ENCODE measurements at places on chromosomes 3 and 15.

DNA sequence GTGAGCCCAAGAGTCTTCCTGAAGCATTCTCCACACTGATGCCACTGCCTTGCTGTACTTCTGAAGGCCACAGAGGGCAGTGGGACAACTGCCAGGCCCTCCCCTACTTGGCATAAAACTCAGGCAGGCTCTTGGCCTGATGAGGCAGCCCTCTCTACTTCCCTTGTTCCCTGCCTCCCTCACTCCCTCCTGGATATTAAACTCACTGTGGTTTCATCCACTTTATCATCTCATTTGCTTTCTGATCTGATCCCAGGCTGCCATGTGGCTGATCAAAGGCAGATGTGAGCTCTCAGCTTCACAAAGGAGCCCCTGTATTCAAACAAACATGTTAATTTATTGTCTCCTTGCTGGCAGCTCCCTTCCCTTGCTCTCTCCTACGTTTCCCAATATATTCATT lies 533.5 kb downstream of the IGSF11 start:
- DNase-seq = no peak

DNA sequence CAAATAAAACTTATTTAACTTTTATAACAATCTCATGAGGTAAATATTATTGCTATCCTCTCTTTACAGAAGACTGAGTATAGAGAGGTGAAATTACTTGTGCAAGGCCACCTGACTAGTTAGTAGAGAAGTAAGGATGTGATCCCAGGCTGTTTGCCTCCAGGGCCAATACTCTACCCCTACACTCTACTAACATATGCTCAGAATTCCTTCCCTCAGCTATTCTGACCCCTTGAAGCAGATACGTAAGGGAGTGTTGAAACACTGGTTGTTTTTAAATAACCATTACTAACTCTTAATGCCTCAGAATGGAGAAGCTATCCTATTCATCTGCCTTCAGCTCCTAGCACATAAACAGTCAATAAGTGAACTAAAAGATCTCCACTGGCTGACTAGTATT lies 24.1 kb downstream of the CSTA start:
- DNase-seq = no peak

DNA sequence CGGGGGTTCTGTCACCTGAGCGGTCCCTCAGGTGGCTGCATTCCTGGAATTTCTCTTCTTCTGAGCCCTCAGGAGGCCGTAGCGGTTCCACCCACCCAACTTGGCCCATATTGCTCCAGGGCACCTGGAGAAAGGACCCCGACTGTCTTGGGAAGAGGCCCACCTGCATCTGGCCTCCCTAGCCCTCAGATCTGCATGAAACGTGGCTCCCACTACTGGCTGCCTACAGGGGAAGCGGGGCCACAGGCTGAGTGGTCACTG lies 9.9 kb upstream of the ANPEP start:
- no peak for DNase-seq

DNA sequence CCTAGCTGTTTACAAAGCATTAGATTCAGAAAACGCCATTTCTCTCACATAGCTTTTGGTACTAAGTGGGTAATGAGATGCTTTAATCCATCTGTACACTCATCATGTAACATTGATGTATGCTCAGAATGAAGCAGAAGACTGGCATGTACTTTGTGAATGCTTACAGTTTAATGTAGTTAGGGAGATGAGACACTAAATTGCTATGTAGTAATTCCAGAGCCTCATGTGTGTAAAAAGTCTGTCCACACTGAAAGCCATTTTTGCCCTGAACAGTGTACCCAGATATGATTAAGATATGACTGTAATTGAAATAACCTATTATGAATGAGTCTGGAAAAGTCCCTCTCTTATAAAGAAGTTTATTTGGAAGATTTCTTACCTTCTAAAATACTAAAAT lies 66.5 kb downstream of the ARMC8 start:
- no peak for DNase-seq

- DNase-seq = no peak
These were observed 22.2 kb upstream of the EID1 start for GRCh38 chr15:48855501-48856440.

DNA sequence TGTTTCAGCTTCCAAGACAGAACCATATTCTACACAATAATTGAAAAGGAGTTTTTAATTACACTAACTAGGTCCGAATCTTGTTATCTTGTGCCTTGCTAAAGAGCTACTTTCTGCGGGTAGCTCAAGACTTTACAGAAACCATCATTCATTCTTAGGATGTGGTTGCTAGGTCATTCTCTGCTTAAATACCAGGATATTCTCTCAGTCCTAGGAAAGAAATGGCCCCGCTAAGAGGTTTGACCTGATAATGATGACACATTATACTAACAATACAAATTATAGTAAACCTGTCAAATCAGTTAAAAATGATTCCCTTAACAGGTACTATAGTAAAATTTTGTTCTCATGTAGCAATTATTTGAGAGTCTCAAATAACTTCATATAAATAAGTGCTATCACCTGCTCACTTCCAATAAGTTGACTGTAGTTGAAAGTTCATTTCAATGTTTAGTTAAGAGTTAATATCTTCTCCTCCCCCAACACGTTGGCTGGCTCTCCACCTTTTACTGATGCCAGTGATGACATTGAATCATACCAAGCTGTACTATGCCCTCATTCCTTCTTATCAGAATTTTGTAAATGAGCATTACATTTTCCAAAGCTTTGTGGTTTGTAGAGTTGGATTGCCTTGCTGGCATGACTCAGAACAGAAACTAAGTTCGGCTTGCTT lies 3.6 kb upstream of the C3orf85 start:
- no peak for DNase-seq

- no peak for DNase-seq
These were observed 4.2 kb upstream of the GMPPB start for GRCh38 chr3:49727924-49728361.

DNA sequence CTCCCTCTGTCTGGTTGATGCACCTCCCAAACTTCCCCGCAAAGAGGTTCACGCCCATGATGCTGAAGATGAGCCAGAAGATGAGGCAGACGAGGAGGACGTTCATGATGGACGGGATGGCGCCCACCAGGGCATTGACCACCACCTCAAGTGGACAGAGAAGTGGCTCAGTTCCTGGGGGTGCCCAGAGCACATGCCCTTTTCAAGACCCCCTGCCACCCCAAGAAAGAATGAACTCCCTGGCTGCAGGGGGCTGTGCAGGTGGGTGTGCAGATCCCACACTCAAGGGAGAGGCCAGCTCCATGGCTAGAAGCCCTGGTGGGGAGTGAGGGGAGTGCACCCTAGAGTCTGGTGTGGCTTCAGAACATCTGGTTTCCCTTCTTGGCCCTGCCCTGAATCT lies 64.1 kb downstream of the EXOG start:
- no peak for DNase-seq

DNA sequence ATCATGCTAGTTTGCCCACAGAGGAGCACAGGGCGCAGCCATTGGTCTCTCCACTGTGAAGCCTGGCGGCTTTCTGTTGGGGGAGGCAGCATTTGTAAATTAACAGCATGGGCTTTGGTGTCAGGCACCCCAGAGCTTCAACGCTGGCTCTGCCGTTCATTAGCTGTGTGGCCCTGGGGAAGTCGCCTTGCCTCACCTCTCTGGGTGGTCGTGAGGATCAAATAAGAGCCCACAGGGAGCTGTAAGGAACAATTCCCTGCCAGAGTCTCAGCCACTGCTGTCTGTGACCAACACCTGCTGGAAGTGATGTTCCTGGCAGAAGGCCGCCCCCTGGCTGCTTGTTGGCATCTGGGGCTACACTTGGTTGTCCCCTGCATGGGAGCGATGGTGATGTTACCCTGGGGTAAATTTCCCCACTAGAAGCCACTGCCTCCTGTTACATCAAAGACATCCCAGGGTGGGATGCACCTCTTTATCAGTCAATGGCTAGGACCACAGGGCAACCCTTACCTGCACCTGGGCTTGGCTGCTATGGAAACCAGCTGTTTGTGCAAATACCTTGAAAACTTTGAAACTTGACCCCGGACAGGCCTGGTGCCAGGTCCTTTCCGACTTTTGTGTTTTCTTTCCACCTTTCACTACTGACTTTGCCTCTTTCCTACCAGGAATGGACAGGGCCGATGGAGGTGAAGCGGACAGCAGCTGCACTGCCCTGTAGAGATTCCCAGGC lies 36.9 kb downstream of the DNASE1L3 start:
- DNase-seq = peak; percentile 36

- no peak for DNase-seq
These were observed 262.5 kb upstream of the LRTM1 start for GRCh38 chr3:55190331-55190730.

- DNase-seq = no peak
These were observed 8.3 kb upstream of the THSD4 start for GRCh38 chr15:71106802-71107500.

DNA sequence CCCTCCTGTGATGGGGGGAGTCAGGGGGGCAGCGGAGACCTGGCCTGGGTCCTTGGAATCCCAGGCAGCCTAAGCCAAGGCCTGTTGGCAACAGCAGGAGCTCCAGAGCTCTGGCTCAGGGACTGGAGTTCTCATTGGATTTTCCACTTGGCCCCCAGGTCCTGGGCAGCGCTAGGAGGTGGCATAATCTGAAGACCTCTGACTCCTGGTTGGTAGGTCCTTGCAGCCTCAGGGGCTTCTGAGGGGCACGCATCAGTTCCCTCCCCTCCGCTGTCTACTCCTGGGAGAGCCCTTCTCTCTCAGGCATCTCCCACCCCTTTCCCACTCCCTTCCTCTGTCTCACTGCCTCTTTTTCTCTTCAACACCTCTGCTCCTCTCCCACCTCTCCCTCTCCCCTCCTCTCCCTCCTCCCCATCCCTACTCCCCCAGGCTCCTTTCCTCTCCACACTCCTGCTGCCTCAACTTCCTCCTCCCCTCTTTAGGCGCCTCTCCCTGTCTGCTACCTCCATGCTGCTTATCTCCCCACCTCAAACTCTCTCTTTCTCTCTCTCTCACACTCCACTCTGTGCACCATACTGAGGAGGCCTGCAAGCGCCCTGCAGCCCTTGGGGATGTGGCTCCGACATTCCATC lies 41.1 kb upstream of the SLC6A1 start:
- DNase-seq = no peak

GRCh38 chr15:83919978-83920510 lies 266.1 kb downstream of the ADAMTSL3 start:
- no peak for DNase-seq

DNA sequence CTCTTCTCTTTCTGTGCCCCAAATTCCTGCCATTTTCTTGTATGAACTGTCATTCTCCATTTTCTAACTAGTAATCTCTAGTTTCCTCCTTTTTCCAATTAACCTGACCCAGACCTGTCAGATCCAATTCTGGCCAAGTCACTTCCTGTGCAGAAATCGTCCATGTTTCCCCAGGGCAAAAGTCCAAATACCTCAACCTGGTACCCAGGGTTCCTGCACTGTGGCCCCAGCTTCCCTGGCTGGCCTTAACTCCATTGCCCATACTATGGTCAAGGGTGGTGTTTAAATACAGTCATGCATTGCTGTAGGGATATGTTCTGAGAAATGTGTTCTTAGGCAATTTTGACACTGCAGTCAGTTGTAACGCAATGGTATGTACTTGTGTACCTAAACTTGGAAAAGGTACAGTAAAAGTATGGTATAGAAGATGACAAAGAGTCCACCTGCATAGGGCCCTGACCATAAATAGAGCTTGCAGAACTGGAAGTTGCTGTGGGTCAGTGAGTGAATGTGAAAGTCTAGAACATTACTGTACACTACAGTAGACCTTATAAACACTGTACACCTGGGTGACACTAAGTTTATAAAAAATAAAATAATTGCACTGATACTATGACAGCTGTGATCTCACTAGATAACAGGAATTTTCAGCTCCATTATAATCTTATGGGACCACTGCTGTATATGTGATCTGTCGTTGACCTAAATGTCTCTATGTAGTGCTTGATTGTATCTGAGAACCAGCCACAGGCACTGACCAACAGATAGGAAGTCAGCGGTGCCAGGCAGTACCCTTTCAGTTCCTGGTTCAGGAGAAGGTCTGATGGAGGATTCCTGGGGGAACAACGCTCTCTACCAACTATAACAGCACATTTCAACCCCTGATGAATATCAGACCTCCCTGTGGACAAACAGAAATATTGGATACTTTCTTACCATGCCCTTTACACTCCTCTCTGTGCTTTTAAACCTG lies 336.1 kb upstream of the PROK2 start:
- DNase-seq = no peak

GRCh38 chr3:101009386-101009785 lies 16.2 kb upstream of the ABI3BP start:
- DNase-seq = no peak

GRCh38 chr3:124486324-124486723 lies 243.9 kb upstream of the UMPS start:
- no peak for DNase-seq

GRCh38 chr3:111578867-111579266 lies 16.3 kb downstream of the ZBED2 start:
- no peak for DNase-seq

DNA sequence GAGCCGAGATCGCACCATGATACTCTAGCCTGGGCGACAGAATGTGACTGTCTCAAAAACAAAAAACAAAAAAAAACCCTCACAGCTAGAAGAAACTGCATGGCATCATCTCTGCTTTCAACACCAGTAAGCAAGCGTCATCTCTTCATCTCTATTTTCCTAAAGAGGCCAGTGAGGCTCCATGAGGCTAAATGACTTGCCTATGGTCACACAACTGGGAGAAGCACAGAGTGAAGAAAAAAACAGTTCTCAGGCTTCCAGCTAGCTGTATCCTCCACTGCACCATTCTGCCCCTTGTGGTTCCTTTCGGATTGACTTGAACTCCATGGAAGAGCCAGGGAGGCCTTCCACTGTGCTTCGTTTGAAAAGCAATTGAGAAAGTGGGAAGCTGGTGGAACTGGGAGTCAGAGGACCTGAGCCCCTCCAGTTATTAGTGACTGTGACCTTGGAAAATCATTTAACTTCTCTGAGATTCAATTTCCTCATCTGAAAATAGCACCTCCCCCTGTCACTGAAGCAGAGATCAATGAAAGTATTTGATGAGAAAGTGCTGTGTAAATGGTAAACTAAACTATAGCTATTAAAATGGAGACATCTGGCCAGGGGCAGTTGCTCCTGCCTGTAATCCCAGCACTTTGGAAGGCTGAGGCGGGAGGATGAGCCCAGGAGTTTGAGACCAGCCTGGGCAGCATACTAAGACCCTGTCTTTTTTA lies 32.1 kb upstream of the DENND4A start:
- no peak for DNase-seq

DNA sequence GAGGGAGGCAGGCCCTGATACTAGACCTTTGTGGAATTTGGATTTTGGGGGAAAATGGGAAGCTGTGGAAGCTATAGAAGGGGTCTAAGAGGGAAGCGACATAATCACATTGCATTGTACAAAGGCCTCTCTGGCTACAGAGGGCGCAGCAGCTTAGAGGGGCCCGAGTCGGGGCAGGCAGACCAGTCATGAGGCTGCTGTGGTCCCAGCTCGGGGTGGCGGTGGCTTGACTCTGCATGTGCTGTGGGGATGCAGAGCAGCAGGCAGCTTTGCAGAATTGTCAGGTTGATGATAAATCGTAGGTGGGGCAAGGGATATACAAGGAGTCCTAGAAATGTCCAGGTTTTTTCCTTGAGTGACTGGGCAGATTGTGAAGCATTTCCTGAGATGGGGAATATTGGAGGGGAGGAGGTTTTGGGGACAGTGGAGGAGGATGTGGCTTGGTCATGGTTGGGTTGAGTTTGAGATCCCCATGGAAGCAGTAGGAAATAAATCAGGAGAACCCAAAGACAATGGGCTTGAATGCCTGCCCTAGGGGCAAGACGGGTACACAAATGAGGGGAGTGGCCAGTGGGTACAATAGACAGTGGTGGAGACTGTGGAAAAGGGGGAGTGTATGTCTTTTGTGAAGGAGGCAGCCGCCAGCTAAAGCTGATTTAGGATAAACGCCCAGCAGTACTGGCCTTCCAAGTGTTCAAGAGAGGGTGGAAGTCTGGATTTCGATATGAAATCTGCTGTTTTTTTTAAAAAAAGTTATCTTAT lies 94.1 kb downstream of the HMG20A start:
- DNase-seq = no peak
